Naive B cell (primary cell): ENCODE measurements at places on chromosomes 1 and 21.

DNA sequence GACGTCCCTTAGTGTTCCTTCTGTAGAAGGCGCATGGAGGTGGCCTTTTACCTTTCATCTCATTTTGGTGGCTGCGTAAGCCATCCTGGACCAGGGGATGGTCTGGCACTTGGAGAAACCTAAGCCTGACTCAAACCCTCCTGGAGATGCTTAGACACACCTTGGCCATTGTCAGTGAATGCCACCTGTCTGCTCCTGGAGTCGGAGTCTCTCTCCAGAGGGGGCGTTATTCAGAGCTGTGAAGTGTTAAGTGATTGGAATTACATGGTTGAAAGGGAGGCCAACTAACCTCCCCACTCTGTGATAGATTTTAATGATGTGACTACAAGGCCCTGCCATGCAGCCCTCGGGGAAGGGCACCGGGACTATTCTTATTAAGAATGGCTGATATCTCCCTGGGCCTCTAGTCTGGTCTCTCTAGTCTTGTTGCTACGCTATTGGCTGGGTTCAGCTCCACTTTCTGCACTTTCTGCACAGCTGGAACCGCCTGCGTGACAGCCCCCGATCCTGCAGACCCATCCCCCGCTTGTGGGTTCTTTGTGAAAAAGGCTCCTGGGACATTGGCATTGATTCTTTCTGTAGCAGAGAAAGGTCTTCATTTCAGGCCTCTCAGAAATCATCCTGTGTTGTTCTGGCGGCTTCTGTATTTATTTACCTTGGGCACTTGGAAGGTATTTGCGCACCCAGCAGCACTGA is 4.2 kb downstream of the RASSF5 start:
- DNase-seq, result no peak

- no peak for DNase-seq
Measured at GRCh38 chr1:181577475-181577874, 94.2 kb downstream of the CACNA1E start.

DNA sequence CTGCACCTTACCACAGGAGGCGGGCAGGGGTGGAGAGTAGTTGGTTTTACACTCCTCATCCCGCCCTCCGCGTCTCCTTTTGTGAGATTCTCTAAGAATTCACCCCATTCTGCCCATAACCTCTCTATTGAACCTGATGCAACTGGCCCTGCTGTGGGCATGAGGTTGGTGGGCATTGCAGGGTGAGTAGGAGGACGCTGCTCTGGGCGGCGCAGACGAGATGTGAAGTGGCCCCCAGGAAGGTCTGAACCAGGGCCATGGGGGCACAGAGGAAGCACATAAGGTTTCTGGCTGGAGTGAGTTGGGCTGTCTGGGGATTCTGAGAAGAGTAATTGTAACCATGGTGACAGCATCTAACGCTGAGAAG is 8.8 kb downstream of the PADI1 start:
- DNase-seq, result no peak

DNA sequence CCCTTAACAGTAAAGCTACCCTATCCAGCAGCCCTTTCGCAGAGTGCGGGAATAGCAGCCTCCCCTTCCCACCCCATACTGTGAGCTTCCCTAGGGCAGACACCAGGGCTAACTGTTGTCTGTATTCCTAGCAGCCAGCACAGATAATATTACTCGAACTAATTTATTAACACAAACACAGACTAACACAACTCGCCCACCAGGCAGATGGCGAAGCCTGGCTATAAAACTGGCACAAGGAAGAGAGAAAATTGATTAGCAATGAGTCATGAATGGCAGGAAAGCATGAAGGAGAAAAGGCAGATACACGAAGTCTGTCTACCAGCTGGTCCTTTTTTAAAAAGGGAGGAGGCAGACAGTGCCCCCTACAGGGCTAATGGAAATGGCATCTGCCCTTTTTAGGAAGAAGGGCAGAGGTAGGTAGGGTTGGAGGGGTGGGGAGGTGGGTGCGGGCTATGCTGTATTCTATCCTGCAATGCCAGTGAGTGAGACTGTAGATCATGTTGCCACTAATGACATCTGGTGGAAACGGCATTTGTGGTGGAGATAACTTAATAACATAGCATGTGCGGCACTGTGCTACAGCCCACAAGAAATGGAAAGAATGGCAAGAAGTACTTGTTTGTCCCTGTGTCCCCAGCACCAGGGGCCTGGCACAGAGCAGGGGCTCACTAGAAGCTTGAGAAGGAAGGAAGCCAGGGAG is 30.6 kb upstream of the CTPS1 start:
- no peak for DNase-seq

DNA sequence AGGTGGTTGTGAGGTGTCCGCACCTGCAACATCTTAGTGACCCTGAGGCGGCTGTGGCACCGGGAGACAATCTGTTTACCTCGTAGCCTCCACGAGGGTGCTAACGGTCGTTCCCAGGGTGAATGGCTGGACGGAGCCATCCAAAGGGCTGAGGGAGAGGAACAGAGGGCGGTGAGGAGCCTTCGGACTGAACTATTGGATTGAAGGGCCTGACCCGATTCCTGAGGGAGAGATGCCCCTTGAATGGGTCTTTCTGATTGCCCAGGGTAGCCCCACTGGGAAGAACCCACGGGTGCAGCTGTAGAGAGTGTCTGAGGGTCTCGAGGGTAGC is 2.3 kb downstream of the NR5A2 start:
- no peak for DNase-seq

DNA sequence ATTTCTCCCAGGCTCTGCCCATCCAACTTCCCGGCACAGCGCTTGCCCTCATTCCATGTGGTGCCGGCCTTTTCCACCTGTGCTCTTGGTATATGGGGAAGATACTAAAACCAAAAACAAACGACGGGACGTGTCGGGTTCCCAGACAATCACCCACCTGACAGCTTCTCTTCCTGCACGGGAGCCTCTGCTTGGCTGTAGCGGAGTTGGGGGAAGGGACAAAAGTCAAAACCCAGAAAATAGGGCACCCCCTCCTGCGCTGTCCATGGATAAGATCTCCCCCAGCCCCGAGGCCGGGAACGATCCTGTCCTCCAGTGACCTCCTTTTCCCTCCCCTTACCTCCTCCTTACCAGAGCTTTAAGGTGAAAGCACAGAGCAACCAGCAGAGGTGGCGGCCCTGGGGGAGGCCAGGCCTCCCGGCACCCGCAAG is 640 bp downstream of the JTB start:
- DNase-seq, result no peak

DNA sequence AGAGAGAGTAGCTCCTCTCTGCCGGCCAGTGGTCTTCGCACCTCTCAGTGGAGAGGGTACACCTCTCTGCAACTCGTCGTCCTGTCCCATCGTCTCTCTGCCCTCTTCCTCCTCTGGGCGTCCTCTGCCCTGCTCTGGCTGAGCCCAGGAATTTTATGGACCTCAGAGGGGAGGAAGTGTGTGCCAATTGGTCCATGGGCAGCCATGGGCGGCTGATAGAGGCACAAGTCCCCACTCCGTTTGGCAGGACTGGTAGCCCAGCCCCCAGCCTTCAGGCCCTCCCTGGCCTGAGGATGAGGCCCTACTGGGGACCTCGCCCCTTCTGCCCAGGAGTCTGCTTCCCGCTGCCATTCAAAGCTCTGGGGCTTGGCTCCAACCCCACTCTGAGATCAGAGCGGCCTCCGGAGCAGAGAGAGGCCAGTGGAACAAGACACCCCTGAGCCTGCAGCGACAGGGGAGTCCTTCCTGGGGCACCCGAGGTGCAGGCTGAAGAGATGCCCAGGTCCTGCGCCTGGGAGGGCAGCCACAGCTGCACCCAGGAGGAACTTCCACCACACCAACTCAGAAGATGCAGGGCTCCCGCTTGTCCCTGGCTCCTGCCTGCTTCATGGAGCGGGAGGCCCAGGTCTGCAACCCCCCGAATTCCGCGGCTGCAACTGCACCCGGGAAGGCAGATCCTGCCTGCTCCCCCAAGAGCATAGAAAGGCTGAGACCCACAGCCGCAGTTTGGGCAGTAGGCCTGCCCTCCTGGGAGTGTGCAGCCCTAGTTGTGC is 659.9 kb downstream of the KCNT2 start:
- no peak for DNase-seq

DNA sequence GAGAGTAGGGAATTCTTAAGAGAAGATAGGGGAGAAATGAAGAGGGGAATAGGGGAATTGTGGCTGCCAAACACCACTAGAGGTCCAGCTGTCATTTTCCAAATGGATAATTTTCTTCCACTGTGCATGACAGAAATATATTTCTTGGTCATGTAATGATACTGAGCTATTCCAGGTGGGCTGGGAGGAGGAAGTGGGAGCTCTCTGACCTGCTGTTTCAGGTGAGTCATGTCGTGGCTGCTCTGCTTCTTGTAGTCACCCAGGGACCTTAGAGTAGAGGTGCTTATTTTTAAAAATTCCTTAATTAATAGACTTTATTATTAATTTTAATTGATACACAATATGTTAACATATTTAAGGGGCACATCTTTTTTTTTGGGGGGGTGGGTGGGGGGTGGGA is 11.9 kb downstream of the PDE4B start:
- no peak for DNase-seq

- DNase-seq, result no peak
Measured at GRCh38 chr1:38083541-38083940, 36.9 kb upstream of the POU3F1 start.

GRCh38 chr21:23780326-23780725 is 1827.0 kb downstream of the MRPL39 start:
- no peak for DNase-seq

DNA sequence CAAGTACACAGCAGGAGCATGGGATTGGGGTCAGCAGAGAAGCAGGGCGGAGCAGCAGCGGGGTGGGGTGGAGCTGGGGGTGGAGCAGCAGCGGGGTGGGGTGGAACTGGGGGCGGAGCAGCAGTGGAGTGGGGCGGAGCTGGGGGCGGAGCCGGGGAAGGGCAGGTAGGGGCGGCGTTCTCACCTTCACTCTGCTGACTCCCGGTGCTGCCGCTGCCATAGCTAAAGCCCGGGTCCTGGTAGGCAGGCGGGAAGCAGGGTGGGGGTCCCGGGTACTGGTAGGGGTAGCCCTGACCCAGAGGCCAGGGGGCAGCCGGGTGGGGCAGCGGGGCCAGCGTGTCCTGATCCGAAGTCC is 6.7 kb downstream of the TAS1R3 start:
- DNase-seq, result no peak
